ENCODE measurements at places on chromosomes 7 and 10.

GRCh38 chr7:73974948-73975926 lies 52.7 kb upstream of the ELN start:
- DNase-seq = no peak

GRCh38 chr7:28180031-28180363 lies 598 bp downstream of the JAZF1 start:
- DNase-seq = no peak

- DNase-seq = no peak
These were observed 148.8 kb downstream of the NPSR1 start for GRCh38 chr7:34806831-34807230.

- no peak for DNase-seq
These were observed 74.1 kb downstream of the CRPPA start for GRCh38 chr7:16347066-16347826.

DNA sequence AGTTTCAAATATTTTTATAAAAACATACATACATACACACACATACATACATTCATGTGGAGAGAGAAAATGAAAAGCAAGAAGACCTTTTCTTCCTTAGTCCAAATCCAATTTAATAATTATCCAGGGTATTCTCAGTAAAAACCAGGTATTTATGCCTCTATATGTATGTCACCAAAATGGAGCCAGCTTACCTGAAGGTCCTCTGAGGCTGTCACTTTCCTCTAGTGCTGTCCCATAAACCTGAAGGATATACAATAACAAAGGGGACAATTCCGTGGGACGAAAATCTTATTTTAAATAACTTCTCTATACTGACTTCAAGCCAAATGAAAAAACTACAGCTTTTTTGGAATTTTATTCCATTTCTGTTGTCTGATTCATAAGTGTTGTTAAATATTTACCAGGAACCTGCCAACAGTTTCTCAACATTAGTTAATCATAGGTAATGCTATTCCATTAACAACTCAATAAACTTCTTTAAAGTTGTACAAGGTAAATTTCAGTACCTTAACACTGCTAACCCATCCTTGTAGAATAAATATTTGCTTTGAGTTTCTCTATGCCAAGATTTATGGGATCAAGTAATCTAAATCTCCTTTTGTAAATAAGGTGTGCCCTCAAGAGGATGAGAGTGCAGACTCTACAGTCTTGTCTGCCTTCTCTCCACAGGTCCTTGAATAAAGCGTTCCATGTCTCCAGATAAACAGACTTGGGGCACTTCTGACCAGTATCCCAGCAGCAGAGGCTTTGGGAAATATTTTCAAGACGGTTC lies 260.3 kb downstream of the AHR start:
- no peak for DNase-seq

GRCh38 chr10:44172883-44173607 lies 211.9 kb downstream of the CXCL12 start:
- no peak for DNase-seq

DNA sequence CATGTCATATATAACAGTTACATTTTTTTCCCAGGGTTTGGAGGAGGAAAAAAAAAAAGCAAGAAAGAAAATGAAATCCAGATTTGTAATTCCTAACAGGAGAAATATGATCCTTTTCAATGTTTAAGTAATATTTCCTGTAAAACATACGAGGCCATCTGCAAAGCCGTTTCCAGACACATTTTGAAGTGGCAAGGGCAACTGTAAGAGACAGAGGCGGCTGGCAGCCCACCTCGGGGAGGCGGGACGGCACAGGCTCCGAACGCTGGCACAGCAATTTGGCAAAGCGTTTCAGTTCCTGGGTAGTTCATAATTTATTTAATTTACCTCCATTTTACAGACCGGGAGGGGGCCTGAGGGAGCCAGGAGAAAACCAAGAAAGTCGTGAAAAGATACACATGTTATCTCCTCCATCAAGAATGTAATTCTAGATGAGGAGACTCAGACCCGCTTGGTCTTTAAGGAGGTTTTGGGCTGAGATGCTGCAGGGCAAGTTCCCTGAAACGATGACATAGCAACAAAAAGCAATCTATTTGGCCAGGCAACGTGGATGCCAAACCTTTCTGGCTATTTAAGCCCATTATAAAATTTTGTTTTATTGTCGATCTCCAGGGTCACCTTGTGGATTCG lies 448.5 kb upstream of the MKI67 start:
- no peak for DNase-seq

DNA sequence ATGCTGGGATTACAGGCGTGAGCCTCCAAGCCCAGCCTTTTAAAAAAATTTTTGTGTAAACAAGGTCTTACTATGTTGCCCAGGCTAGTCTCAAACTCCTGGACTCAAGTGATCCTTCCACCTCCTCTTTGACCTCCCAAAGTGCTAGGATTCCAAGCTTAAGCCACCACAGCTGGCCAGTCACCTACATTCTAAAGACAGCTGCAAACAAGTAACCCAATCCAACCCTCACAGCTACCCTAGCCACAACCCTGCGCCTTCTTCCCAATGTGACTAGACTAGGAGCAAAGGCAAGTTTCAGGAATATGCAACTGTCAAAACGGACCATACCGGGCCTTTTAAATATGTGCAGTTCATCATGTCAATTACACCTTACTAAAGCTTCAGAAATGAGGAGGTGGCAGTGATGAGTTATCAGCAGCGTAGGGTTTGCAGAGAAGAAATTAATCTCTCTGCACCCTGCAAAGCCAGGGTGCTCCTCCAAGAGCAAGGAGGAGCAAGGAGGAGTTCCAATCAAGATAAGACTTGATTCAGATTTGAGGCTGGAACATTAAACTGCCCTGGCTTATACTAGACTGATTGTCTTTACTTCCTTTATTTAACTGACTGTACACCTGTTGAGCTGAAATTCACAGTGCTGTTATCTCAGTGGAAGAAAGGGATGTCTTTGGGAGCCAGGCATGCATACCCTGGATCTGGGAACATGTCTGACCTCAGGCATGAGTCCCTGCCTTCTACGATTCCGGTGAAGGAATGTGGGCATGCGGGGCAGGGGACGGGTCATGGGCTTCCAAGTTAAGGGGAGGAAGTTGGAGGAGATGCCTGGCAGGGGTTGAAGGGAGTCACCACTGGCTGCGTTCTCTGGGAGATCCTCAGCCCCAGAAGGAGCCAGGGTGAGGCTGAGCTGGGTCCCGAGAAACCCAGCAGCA lies 15.5 kb upstream of the TMEM120A start:
- no peak for DNase-seq

DNA sequence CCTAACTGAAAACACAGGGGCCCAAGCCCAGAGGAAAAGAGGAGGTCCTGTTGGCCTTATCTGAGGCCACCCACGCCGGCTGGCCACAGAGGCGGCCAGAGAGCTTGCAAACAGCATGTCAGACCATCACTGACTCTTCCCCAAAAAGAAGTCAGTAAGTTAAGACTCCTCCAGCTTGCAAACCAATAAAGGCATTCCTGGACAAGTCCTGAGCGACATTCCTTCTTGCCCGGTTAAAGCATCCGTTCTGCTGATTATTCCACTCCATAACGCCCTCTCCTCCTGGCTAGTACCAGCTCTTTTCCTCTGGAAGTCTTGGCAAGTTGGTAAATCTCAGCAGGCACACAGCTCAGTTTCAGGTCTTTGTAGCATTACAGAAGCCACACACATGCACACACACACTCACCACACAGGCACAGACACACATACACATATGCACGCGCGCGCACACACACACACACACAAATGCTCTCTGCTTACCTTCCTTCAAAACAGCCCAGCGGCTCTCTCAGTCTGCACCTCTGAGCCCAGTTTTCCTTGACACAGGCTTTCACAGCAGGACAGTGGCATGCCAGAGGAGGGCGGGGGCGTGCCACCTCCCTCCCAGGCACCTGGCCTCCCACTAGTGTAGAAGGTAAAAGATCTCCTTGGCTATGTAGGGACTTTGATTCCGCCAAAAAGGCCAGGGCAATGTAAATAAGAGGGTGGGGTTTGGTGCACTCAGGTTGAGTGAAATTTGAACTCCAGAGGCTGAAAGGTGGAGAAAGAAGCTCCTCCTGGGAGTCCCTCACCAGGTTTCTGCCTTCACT lies 201.4 kb downstream of the TNS3 start:
- peak; percentile 25 for DNase-seq

- no peak for DNase-seq
These were observed 10.0 kb upstream of the CPXM2 start for GRCh38 chr10:123901621-123902020.

DNA sequence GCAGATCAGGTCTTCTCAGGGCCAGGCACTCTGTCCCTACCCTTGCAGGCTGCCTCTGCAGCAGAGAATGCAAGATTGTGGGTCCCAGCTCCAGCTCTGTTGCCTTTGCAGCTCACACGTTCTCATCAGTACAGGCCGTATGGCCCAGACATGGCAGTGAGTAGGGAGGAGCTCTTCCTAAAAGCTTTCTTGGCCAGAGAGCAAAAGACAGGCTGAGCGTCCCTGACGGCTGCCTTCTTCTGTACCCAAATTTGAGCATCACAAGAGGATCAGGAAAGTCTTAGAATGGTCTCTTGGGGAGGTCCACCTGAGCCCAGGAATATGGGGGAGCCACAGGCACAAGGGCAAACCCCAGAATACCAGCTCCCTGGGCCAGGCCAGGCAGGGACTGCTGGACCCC lies 266.3 kb upstream of the ZMIZ1 start:
- DNase-seq = no peak

DNA sequence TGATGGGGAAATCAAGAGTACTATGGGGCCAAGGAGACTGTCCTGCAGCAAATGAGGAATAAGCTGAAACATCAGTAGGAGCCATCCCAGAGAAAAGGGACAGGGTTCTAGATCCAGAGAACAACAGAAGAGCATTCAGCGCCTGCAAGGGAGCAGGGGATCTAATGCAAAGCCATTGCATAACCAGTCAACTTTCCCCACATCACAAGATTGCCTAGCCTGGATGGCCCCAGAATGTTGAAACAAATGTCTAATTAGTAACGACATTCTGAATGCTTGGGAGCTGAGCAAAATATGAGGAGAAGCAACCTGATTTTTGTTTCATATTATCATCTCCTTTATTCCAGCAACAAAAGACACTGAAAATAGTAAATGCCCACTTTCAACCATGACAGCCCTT lies 2.7 kb upstream of the MPP7 start:
- no peak for DNase-seq

GRCh38 chr10:34024282-34024681 lies 689.8 kb upstream of the NRP1 start:
- no peak for DNase-seq

- peak; percentile 73 for DNase-seq
These were observed 15.2 kb downstream of the SND1 start for GRCh38 chr7:127667017-127667670.

DNA sequence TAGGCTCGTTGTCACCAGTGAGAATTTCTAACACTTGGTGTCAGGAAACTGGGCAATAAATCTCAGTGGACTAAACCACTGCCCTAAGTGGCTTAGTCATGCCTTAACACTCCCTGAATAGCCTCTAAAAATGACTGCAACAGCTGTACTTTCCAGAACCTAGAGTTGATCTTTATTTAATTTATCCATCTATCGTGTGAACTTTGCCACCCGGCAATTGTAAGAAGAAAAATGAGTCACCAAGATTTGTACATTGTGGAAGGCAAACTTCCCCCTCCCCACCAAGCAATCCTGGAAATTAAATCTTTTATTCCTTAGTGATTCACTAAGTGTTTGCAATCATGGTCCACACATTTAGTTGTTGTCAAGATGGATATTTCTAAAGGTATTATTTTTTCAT lies 47.1 kb downstream of the NXPH1 start:
- DNase-seq = no peak

GRCh38 chr10:87594864-87595263 lies 64.8 kb upstream of the PAPSS2 start:
- no peak for DNase-seq

DNA sequence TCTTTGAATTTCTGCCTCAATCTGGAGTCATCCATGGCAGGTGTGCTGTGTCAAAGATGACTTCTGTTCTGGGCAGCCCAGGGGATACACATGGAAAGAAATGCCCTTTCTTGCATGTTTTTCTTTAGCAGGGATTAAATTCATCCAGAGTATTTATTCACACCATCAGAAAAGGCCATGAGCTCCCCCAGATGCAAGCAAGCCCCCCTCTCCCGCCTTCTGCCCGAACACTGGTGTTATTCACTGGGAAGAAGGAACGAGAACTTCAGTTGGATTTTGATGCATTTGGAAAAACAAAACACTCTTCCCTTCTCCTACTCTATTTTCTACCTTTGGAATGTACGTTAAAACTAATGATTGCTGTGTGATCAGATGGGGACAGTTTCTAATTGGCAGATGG lies 1.4 kb downstream of the PLPP4 start:
- no peak for DNase-seq

DNA sequence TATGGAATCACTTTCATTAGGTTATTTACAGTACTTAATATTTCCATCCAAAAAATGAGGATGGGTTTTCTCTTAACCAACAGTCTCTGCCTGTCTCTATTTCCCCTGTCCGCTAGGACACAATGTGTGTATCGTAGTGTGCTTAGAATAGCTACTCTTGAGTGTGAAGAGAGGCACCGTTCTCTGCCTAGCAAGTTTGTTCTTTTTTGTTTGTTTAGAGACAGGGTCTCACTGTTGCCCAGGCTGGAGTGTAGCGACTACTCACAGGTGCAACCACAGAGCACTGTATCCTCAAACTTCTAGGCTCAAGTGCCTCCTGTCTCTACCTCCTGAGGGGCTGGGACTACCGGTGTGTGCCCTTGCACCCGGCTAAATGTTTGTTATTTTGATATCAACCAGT lies 121.9 kb downstream of the ANK3 start:
- no peak for DNase-seq

DNA sequence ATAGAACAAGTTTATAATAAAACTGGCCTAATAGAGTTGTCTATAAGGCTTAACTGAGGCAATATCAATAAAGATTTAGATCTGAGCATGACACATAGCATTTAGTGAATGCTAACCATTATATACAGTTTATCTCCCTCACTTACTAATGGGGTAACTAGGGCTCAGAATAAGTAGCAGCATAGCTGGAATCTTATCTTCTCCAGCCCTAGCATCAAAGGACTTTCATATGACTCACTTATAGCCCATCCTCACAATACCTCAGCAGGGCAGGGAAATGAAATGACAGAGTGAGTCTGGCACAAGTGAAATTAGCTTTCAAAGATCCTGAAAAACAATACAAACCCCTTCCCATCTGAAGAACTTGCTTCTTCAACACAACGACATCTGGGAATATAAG lies 362.9 kb downstream of the KIF20B start:
- DNase-seq = peak; percentile 22

DNA sequence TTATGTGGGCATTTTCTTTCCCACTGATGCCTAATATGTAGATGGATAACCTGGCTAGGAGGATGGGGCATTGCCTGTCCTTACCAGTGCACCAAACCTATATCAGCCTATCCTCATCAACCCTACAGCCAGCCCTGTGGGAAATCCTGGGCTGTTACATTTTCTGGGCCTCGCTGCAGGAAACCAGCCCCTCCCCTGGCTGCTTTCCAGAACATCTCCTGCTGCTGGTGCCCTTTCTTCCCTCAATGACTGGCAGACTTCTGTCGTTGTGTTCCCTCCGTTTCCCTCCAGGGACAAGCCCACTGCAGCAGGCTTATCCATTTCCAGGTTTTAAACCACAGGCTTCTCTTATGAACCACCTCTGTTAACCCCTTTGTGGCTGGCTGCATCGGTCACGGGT lies 486.1 kb upstream of the COBL start:
- no peak for DNase-seq
